C1 segment of cervical spinal cord (tissue), 14 donors: ENCODE measurements at places on chromosomes 12 and 14.

DNA sequence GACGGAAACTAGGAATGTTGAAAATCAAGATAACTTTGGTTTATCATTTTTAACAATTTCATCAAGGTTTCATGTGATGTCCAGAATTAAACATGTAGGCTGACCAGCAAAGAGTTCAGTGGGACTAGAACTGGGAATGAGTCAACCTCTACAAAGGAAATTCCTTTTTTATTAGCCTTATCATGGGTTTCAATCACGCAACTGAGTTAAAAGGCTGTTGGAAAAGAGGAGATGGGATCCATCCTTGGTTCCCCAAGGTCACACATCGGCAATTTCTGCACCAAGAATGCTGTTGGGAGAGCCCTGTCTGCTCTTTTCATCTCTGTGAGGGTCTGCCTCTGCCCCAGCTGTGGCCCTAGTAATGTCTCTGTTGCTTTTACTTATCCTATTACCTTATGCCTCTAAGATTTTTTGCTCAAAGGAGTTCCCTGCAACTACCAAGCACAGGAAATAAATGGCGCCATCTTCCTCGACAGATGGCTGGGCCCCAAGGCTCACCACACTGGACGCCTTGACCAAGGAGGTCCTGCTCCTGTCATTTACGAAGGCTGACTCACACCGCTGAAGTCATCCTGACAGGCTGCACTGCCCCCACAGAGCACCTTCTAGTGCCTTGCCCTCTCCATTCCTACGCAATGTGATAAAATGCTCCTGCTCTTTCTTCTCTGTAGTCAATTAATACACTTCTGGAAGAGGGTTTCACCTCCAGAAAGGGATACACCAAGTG lies 367.4 kb downstream of the GXYLT1 start:
- no peak for DNase-seq

DNA sequence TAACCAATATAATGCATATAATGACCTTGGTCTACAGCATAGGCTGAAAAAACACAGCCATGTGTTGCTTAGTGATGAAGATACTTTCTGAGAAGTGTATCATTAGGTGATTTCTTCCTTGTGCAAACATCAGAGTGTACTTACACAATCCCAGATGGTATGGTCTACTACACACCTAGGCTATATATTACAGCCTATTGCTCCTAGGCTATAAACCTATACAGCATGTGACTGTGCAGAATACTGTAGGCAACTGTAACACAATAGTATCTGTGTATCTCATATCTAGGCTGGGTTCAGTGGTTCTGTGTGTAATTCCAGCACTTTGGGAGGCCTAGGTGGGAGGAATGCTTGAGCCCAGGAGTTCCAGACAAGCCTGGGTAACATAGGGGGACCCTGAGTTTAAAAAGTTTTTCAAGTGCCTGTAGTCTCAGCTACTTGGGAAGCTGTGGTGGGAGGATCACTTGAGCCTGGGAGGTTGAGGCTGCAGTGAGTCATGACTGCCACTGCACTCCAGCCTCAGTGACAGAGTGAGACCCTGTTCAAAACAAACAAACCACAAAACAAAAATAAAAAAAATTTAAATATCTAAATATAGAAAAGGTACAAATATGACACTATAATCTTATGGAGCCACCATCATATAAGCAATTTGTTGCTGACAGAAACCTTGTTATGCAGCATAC lies 66.6 kb downstream of the GRIP1 start:
- no peak for DNase-seq

- DNase-seq, result no peak
These were observed 67.6 kb downstream of the SLC38A6 start for GRCh38 chr14:61048640-61049039.

GRCh38 chr12:20268121-20268732 lies 100.1 kb upstream of the PDE3A start:
- DNase-seq, result no peak

DNA sequence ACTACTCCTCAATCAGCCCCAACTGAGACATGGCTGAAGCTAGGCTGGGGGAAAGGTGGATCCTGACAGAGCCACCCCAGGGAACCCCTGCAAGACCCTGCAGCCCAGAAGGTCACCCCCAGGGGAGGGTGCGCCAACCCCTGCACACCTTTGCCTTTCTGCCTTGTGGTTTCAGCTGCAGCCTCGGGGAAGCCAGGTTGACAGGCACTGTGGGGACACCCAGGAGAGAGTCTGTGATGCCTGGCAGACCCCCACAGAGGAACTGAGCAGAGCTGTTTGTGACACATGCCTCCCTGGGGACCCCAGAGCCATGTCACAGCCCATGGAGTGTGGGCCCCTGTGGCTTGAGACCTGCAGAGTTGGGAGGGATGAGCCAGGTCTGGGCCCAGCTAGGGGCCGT lies 11.8 kb upstream of the HHIPL1 start:
- DNase-seq, result no peak

DNA sequence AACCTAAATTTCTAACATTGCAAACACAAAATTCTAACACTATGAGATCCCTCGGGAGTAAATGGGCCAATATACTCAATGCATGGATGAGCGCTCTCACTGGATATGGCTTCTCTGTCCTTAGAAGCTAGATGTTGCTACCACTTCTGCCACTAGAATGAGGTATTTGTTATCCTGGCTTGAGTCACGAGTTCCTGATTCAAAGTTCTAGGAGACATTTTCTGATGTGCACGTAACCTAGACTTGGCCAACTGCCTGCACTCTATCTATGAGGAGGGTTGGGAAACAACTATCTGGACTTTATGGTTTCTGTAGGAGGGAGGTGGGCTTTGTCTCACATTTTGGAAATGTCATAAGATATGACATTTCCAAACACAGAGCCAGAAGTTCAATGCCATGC lies 37.6 kb downstream of the FERMT2 start:
- no peak for DNase-seq

GRCh38 chr12:20429852-20430251 lies 61.5 kb downstream of the PDE3A start:
- DNase-seq, result no peak

DNA sequence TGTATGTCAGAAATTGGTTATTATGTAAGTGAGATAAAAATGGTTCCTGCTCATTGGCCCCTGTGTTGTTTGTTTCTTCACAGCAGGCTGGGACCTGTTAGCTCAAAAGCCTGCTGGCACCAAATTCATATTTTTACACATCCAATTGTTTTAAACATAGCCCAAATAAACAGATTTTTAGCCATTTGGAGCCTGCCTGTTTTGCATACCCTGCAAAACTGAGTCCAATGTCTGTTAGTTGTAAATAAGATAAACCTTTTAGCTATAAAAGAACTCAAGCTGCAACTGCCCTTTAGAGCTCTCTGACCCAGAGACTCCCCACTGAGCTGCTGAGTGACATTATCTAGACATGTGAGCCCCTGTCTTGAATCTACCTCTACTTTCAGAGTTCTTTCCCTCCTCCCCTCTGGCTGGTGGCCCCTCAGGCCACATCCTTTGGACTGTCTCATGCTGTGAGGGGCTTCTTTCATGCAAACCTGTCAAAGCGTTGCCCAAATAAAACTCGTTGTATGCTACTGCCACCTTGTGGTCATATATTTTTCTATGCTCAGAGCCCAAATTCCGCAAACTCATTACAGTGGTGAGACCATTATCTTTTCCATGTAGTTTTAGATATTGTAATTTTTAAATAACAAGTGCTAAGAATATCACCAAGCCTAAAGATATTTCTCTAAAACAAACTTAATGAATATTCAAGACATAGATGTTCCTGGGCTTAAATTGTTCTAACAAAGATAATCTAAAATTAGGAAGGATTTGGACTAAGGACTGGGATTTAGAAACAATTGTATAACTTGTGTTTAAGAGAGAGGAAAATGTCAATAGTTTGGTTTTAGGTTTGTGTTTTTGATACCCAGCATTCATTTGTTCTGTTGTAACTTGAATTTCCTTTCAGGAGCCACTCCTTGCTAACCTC lies 337.9 kb downstream of the AACS start:
- DNase-seq, result no peak

DNA sequence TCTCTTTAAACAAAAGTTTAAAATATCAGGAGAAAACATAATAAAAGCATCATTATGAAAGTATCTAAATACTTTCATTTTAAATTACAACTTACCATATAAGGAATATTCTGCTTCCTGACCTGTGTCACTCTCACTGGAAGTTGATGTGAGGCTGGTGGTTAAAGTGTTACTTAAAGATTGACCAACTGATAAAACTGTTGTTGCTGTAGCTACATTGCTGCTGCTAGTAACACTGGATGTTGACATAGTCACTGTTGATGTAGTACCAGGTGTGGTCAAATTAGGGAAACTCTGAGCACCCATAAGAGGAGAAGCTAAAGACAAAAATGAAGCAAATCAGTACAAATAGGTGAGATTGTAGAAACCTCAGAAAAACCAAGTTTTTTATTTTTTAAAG lies 79.9 kb downstream of the HECTD1 start:
- DNase-seq, result no peak
